ENCODE measurements at places on chromosomes 5 and 9. TPM values are rescaled to one million over a fixed set of nuclear protein-coding genes. Genes with fewer than 3 reads are reported as not detected.
A peak's percentile ranks its signal among the peaks of the same experiment; 100 is the strongest.

GRCh38 chr9:128383007-128383753 is 12.0 kb downstream of the URM1 start:
- no peak for DNase-seq

- DNase-seq = no peak
Observed at GRCh38 chr9:96050048-96050860, 174.8 kb downstream of the ERCC6L2 start.

DNA sequence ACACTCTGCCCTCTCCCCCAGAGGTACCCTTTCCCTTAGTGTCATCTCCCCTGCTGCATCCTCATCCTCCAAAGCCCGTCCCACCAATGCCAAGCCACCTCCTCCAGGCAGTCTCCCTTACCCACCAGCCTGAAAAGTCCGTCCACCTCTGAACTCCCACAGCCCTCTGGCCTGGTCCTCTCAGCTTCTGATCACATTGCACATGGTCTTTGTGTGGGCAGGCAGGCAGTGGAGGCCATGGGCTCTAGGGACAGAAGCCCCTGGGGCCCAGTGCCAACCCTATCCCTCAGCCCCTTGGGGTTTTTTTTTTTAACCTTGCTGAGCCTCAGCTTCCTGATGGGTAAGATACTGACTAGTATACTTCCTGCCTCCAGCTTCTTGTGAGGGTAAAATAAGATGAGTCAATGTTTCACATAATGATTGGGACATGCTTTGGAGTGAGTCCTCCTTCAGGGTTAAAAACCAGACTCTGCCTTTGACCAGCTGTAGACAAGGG is 19.4 kb downstream of the CSF1R start:
- no peak for DNase-seq

The ISCA1 gene
- 54.1 TPM for total RNA-seq

DNA sequence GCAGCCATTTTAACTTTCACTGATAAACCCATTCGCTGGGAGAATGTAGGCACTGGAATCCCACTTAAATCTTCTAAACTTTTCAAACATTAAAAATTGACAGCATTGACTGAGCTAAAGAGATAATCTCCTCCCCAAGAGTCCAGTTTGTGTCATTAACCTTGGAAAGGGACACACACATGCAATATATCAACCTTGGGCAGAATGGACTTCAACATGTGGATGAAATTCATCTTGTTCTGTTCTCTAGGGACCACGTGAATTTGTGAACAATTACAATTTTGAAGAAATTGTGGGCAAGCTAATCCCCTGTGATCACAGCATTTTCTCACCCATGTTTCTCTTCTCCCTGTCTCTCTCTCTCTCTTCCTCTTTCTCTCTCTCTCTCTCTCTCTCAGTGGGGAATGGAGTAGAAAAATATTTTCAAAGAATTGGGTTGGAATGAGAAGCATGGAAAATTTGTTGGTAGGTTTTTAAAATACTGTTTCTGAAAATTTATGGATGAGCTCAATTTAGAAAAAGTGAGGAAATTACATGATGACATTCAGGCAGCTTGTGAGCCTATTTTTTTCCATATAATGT is 553.7 kb downstream of the EBF1 start:
- DNase-seq = no peak

GRCh38 chr5:154476354-154477205 is 1.4 kb downstream of the HAND1 start:
- peak; percentile 37 for DNase-seq

GRCh38 chr5:39214912-39215709 is 4.3 kb downstream of the FYB1 start:
- DNase-seq = no peak

DNA sequence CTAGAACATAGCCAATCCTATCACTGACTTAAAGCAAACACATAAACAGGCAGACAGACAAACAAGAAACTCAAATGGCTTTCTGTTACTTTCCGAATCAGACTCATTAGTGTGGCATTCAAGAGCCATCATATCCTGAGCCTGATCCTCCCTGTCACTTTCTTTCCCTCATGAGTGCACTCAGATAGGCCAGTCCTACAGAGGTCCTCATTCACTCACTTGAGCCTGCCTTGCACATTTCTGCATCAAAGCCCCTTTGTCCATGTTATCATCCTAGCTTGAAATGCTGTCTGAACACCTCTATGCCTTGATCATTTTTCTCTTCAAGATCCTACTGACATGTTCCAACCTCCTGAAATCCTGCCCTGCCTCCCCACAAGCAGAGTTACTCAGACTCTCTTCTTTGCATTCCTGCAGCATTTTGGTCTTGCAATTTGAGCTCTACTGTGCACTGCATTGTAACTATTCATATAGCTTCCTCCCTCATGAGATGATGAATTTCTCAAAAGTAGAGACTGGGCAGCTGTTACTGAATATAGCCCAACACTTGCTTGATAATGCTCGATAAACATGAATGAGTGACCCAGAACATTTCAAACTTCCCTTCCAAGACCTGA is 126.9 kb downstream of the PALM2AKAP2 start:
- no peak for DNase-seq

DNA sequence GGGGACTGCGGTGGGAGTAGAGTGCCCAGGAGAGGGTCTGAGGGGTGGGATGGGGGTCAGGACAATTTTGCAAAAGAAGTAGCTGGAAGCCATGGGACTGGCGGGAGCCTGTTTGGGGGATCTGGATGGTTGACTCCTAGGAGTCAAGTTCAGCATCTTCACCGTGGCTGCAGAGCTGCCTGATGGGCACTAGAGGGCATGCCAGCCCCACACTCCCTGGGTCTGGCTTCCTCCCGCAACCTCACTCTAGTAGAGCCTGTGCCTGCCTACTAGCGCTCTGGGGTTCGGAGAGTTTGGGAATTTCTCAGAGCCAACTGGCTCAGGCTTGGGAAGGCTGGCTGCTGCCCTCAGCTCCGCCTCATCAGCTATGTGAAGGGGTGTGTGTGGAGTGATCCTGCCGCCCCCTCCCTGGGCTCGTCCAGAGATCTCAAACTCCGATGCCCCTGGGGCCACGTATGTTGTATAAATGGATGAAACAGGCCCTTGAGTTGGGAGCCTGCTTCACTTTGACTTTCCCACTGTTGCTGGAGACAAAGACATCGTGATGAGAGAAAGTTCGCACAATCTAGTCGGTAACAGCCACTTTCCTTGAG is 10.8 kb downstream of the TSPAN17 start:
- peak; percentile 68 for DNase-seq

The PCDHGA8 gene
- 0.03 TPM for total RNA-seq
